ENCODE measurements at places on chromosomes 2 and 18.

GRCh38 chr2:186042207-186043028, 303.8 kb downstream of the FSIP2 start:
- no peaks in the 10 kb centered on the region for H3K27me3 ChIP-seq
- no peak overlapping the region for H3K27ac ChIP-seq
- no peak for DNase-seq
- no peaks in the 10 kb centered on the region for H3K36me3 ChIP-seq
- no peaks in the 10 kb centered on the region for H3K4me1 ChIP-seq

DNA sequence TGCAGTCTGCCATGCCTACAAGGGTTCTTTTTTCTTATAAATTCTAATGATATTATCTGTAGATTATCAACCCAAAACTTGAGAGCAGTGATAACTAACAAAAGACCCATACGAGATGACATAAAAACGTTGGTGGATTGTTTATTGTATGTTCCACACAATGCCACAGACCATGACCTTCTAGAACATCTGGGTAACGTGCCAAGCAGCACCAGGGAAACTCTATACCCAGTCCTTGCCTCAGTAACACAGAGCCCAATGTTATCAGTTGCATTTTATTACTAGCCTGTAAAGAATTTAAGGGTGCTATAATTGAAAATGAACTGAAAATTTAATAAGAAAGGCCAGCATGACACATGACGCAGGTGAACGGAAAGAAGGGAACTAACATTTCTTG, 99.1 kb upstream of the UGP2 start:
- H3K36me3 ChIP-seq, result no peaks in the 10 kb centered on the region
- no peak overlapping the region for H3K27ac ChIP-seq
- no peaks in the 10 kb centered on the region for H3K4me1 ChIP-seq
- H3K4me3 ChIP-seq, result no peak overlapping the region
- no peaks in the 10 kb centered on the region for H3K27me3 ChIP-seq
- no peak for DNase-seq

- no peaks in the 10 kb centered on the region for H3K4me1 ChIP-seq
- no peak overlapping the region for H3K4me3 ChIP-seq
- no peak overlapping the region for H3K27ac ChIP-seq
- no peaks in the 10 kb centered on the region for H3K36me3 ChIP-seq
Observed at GRCh38 chr18:24121625-24122024, 17.2 kb upstream of the CABYR start.

DNA sequence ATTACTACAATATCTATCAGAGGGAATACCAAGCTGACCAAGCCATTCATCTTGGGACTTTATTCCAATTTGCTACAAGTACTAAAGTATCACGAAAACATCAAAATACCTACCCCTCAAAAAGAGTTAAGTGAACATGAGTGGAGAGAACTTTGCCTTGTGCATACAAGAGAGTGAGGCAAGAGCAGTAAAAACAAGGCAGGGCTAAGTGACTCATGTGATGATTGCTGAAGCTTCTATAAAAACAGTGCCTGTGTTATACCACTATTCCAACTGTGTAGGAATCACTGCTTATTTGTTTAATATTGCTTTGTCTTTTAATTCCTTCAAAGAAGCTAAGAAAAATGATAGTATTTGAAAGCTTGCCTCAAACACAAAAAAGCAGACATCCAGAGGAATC, 61.2 kb downstream of the FARSB start:
- H3K27ac ChIP-seq, result no peak overlapping the region
- no peak for DNase-seq
- peaks cover 10% of the 10 kb centered on the region for H3K36me3 ChIP-seq
- H3K27me3 ChIP-seq, result no peaks in the 10 kb centered on the region
- no peak overlapping the region for H3K4me3 ChIP-seq
- no peaks in the 10 kb centered on the region for H3K4me1 ChIP-seq

DNA sequence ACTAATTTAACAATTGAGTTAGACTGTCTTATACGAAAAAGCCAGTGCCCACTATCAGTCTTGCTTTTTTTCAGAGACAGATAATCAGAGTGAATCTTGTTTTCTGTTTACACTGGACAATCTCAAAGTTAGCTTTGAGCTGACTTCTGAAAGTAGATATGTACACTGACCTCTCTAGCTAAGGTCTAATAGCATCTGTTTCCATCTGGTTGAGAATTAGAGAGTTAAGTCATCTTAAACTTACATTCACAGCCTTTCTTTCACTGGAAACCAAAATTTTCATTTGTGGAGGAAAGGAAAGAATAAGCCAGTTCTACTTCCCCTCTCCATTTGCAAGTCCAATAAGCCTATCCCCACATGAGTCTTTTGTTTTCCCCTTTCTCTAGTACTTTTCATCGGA, 89.3 kb downstream of the VRK2 start:
- no peak overlapping the region for H3K4me3 ChIP-seq
- no peaks in the 10 kb centered on the region for H3K36me3 ChIP-seq
- H3K27ac ChIP-seq, result no peak overlapping the region
- no peaks in the 10 kb centered on the region for H3K27me3 ChIP-seq

DNA sequence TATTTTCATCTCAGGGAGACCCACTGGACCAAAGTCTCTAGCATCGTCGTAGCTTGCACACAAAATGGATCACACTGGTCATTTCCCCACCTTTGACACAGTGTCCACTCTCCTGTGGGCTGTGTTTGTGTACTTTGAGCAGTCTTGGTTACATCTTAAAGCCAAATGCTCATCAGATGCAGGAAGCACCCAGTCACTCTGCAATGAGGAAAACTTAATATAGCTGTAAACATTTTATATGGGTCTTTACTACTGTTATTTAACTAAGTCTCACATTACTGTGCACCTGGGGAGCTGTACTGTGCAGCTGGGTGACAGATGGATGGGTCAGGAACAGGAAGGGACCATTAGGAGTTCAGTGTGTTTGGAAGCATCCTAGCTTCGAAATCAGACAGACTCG, 109.0 kb upstream of the CXCR4 start:
- no peak for DNase-seq
- no peak overlapping the region for H3K4me3 ChIP-seq
- H3K36me3 ChIP-seq, result no peaks in the 10 kb centered on the region
- H3K27me3 ChIP-seq, result no peaks in the 10 kb centered on the region

- H3K4me1 ChIP-seq, result no peaks in the 10 kb centered on the region
- DNase-seq, result no peak
- H3K4me3 ChIP-seq, result no peak overlapping the region
Observed at GRCh38 chr2:142937347-142937746, 59.9 kb downstream of the KYNU start.

- no peaks in the 10 kb centered on the region for H3K27me3 ChIP-seq
- peaks cover 4% of the 10 kb centered on the region for H3K4me1 ChIP-seq
- H3K4me3 ChIP-seq, result no peak overlapping the region
- no peaks in the 10 kb centered on the region for H3K36me3 ChIP-seq
Observed at GRCh38 chr2:27093430-27094352, 7.1 kb downstream of the KHK start.

- no peaks in the 10 kb centered on the region for H3K4me1 ChIP-seq
- no peaks in the 10 kb centered on the region for H3K36me3 ChIP-seq
- H3K27me3 ChIP-seq, result no peaks in the 10 kb centered on the region
- no peak overlapping the region for H3K4me3 ChIP-seq
Observed at GRCh38 chr18:78304192-78305164, 675.1 kb upstream of the SALL3 start.

- no peak overlapping the region for H3K4me3 ChIP-seq
- no peak overlapping the region for H3K27ac ChIP-seq
- H3K27me3 ChIP-seq, result no peaks in the 10 kb centered on the region
- peaks cover 8% of the 10 kb centered on the region for H3K4me1 ChIP-seq
Observed at GRCh38 chr18:23827681-23828080, 138.4 kb downstream of the LAMA3 start.

GRCh38 chr2:202196727-202197126, 41.7 kb downstream of the SUMO1 start:
- no peaks in the 10 kb centered on the region for H3K27me3 ChIP-seq
- no peaks in the 10 kb centered on the region for H3K4me1 ChIP-seq
- H3K36me3 ChIP-seq, result no peaks in the 10 kb centered on the region
- H3K27ac ChIP-seq, result no peak overlapping the region

- no peaks in the 10 kb centered on the region for H3K36me3 ChIP-seq
- DNase-seq, result no peak
- H3K27me3 ChIP-seq, result no peaks in the 10 kb centered on the region
- H3K4me3 ChIP-seq, result no peak overlapping the region
Observed at GRCh38 chr2:14552818-14553217, 79.7 kb upstream of the LRATD1 start.

DNA sequence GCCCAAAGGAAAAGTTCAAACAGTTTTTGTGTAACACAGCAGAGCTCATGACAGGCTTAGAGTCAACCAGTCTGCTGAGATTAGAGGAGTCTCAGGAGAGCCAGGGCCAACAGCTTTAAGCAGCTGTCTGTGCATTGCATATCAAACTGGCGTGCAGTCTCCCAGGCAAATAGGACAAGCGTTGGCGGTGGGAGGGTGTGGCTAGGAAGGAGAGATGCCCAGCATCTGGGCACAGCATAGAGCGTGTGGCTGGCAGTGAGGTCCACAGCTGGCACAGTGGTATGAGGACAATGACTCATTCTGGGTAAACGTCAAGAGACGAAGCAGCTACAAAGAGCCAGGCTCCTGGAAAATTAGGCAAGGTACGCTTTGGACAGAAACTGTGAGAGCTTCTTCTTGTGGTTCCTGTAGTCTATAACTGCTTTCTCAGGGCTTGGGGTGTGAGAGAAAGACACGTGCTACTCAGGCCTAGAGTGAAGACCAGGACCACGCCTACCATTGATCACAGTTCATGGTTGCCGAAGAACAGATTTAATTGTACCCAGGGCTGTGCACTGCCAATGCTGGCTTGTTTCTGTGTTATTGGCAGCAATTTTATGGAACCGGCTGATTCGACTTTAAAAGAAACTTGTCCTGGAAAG, 14.8 kb downstream of the ZAP70 start:
- no peaks in the 10 kb centered on the region for H3K27me3 ChIP-seq
- H3K4me1 ChIP-seq, result no peaks in the 10 kb centered on the region
- no peaks in the 10 kb centered on the region for H3K36me3 ChIP-seq
- no peak overlapping the region for H3K4me3 ChIP-seq
- peak; percentile 48 for DNase-seq
- no peak overlapping the region for H3K27ac ChIP-seq

- no peaks in the 10 kb centered on the region for H3K27me3 ChIP-seq
- peak overlapping the region; percentile 14 for H3K27ac ChIP-seq
- DNase-seq, result no peak
- no peaks in the 10 kb centered on the region for H3K36me3 ChIP-seq
- no peaks in the 10 kb centered on the region for H3K4me1 ChIP-seq
Observed at GRCh38 chr2:225468131-225468530, 68.6 kb downstream of the NYAP2 start.

- no peaks in the 10 kb centered on the region for H3K4me1 ChIP-seq
- H3K4me3 ChIP-seq, result no peak overlapping the region
- peaks cover 8% of the 10 kb centered on the region for H3K36me3 ChIP-seq
- H3K27me3 ChIP-seq, result no peaks in the 10 kb centered on the region
- DNase-seq, result peak; percentile 53
Observed at GRCh38 chr2:96241900-96242611, 23.7 kb downstream of the TMEM127 start.

DNA sequence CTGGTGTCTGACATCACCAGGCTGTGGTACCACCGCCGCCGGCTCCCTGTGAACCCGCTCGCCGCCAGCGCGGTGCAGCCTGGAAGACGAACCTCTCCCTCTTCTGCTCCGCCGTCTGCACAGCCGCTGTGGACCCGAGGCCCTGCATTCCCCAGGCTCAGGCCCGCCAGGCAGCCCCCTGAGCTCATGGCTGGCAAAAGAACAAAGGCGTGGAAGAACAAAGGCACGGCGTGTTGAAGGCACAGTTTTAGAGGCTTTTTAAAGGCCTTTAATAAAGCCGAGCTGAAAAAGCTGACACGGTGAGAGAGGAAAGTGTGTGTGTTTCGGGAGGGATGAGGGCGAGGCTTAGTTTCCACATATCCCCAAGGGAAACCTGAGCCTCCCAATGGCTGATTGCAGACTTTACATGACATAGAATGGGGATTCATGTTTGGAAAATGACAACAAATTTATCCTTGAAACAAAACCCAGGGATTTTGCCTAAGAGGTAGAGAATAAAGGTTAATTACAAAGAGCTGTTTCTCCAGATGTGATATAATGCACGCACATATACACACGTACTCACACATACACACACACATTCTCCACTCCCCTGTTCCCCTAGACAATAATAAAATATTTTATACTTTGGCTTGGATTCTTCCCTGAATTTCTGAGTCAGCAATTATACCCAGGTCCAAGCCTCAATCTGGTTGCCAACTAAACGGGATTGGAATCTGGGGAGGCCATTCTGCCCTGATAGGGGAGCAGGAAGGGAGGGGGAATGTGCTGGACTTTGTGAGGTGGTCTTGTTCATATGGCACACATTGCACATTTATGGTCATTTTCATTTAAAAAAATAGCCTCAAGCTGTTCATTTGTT, 39.7 kb downstream of the RFX8 start:
- H3K4me1 ChIP-seq, result peaks cover 3% of the 10 kb centered on the region
- no peak for DNase-seq
- no peak overlapping the region for H3K27ac ChIP-seq
- H3K4me3 ChIP-seq, result no peak overlapping the region
- no peaks in the 10 kb centered on the region for H3K27me3 ChIP-seq
- H3K36me3 ChIP-seq, result no peaks in the 10 kb centered on the region

DNA sequence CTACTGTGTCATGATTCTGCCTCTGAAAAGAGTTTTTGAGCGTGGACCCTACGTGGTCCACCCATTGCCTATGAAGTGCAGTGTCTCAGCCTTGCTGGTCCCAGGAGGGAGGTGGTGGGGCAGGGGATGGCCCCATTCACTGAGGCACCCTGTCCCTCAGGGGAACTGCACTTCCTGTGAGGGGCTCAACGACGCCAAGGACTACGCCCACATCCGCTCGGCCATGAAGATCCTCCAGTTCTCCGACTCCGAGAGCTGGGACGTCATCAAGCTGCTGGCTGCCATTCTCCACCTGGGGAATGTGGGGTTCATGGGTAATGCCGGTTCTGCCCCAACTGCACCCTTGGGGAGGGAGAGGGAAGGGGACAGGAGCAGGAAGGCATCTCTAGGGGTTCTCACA, 42.5 kb downstream of the MYO7B start:
- no peaks in the 10 kb centered on the region for H3K27me3 ChIP-seq
- H3K36me3 ChIP-seq, result no peaks in the 10 kb centered on the region
- DNase-seq, result no peak
- no peak overlapping the region for H3K4me3 ChIP-seq

DNA sequence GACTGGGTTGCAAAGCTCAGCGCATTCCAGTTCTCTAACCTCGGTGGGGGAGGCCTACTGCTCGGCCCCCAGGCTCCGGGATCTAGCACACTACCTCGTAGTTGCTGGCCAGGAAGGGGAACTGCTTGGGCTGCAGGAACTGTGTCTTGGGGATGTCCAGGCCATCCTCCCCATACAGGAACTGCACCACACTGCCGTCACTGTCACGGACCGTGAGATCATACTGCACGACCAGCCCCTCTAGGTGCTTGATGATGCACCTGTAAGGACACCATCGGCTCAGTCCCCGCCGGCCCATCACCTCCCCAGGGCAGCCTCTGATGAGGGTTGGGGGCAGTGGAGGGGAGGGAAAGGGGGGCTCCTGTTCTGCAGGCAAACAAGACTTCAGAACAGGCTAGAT, 61.6 kb downstream of the POLR1A start:
- H3K4me1 ChIP-seq, result no peaks in the 10 kb centered on the region
- H3K27ac ChIP-seq, result no peak overlapping the region
- no peak overlapping the region for H3K4me3 ChIP-seq
- peaks cover 50% of the 10 kb centered on the region for H3K36me3 ChIP-seq
